ENCODE measurements at places on chromosomes 5 and 9.

DNA sequence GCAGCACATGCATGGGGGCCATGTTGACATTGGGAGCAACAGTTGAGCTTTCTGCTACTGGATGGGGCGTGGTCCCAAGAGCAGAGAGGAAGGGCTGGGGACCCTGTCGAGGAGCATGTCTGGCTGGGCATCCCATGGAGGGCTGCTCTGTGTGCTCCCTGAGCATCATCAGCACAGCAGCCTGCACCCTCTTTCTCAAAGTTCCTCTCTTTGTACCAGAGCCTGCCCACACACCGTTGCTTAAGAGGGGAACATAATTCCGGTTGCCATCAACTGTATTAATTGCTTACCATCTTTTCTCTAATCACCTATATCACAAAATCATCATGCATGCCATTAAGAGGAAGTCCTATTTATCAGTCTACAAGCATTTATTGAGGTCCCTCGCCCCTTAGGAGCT, 55.2 kb upstream of the DIRAS2 start:
- no peak for DNase-seq

DNA sequence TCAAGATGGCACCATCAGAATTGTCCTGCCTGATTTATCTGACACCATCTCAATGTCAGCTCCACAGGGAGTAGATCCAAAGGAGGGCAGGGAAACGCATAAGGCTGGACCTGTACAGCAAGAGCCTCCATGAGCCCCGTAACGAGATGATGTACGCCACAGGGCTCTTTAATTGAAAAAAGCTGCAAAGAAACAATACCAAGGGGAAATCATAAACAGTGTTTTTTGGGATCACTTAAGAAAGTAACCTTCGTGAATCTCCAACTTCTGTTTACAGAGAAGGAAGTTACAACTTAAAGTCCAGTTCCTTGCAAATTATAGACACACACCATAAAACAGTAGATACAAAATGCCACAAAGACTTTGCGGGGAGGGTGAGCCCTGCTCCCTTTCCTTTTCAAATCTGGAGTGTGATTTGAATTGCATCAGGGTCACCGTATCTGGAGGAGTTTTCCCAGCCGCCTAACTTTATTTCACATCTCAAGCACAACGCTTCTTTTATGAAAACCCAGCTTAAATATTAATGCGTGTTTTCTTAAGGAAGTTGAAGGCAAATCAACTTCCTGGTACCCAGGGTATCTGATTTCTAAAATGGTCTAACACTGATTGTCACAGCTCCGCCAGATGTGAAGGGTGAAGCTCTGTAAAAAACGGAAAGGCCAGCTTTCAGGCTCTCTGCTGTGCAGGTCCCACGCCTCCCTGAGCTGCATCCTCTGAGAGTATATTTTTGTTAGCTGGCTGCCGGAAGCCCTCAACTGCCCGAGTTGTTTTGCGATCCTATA, 88.9 kb downstream of the EBF1 start:
- no peak for DNase-seq

DNA sequence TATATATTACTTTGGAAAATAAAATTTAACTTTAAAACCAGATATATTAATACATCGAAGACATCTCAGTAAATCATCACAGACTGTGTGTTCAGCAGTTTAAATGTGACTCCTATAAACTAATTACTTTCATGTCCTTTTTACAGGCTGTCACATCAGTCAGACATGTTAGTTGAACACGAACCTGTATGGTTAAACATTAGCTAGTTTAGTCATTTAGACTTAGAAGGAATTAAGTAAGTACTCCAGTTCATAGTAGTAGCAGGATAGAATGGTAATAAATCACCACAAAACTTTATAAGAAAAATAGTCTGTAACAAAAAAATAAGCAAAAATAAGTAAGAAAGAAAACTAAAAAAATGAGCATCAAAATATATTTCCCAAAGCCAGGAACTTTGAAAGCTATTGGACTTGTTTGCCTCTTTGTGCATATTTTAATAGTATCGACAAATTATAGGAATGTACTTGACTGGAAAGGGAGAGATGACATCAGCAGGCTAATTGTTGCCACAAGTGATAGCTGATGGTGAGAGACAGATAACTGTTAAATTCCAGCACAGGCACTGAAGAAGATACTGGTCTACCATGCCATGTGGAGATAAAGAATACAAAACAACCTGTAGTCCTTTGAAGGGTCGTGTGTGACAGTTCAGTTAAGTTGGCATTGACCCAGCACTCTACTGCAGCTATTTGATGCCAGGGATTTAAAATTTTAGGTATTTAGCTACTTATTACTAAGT, 83.9 kb downstream of the RIC1 start:
- no peak for DNase-seq

GRCh38 chr5:179221196-179221876, 123.9 kb downstream of the ADAMTS2 start:
- DNase-seq = no peak

DNA sequence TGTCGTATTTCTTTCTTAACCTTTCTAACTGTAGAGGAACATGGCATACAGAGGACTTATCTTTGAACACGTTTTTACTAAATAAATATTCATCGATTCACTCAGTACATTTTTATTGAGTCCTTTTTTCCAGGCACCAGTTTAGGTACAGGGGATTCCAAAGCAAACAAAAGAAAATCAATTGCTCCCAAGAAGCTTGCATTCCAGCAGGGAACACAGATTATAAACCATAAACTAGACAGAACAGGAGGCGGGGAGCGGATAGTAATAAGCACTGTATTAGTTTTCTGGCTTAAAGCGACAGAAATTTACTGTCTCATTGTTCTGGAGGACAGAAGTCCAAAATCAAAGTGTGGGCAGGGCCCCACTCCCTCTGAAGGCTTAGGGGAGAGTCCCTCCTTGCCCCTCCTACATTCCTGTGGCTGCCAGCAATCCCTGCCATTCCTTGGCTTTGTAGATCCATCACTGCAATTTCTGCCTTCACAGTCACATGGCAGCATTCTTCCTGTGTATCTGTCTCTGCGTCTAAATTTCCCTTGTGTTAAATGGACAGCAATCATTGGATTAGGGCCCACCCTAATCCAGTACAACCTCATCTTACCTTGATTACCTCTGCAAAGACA, 115.5 kb downstream of the COL23A1 start:
- no peak for DNase-seq

- no peak for DNase-seq
These were observed 28.7 kb downstream of the DNAJC21 start for GRCh38 chr5:34957857-34958690.

- no peak for DNase-seq
These were observed 23.9 kb downstream of the GTF3C4 start for GRCh38 chr9:132694144-132694543.

GRCh38 chr5:139969318-139969717, 73.8 kb downstream of the NRG2 start:
- DNase-seq = no peak

DNA sequence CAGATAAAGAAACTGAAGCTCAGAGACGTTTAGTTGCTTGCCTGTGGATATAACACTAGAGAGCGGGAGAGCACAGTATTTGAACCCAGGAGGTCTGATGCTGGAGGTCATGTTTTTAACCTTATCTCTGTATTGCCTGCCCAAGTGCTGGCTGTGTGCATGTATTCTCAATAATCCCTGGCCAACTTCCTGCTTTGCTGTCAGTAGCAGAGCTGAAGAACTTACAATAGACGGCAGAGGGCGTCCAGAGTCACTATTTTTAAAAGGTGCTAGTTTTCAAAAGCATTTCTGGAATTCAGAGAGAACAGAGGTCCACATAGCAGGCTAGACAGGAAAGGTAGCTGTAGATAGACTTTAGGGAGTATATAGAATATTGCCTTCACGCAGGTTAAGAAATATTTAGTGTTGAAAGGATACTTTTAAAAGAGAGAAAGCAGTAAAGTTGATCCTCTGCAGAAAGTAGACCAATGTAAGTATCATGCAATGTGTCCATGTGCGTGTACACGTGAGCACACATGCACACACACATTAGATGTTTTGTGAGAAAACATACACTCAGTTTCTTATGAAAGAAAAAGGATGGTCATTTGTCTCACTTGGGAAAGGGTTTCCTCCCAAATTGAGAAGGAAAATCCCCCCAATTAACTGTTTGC, 46.3 kb downstream of the PTCD2 start:
- peak; percentile 69 for DNase-seq

GRCh38 chr5:132674671-132675506, 1.1 kb downstream of the IL4 start:
- DNase-seq = peak; percentile 83

DNA sequence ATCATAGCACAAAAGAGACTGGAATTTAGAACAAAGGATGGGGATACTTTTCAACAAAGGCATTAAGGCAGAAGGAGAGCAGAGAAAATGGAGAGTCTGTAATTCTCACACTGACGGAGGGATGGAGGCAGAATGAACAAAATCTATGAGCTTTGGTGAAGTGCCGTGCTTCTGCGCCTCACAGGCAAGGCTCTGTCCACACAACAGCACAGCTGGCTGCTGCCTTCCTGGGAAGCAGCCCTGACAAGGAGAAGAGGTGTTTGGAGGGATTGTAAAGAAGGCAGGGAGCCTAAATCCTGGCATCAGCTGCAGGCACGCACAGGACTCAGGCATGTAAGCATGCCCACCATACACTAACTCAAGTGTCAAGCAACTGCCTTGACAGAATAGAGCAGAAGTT, 485.2 kb upstream of the KIF2A start:
- no peak for DNase-seq

GRCh38 chr5:115475788-115476187, 68.8 kb downstream of the FEM1C start:
- DNase-seq = no peak

DNA sequence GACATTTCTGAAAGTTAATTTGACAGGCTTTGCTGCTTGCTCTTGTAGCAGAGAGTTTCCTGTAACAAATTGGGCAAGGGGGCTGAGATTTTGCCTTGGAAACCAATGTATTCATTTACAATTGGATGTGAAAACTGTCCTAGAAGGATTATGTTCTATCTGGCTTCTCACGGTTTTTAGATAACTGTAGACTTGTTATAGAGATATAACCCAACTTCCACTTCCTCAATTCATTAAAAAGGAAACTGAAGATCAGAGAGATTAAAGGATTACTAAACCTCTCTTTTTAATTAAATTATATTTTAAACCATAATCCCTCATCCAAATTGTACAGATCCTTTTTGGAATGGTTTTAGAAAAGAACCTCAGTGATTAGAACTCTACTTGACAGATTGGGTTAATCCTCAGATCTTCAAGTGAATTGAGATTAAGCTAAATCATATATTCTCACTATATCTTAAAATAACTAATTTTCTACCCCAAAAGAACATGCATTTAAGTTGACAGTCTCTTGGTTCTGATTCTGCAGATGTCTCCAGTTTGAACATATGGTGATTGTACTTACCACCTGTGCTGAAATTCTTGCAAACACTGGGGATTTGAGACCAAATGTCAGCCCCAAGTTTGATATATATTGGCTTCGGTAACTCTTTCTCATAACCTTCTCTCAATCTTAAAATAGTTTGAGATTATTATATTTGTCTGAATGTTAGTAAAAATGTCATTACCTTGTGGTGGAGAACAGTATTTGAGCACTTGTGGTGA, 130.1 kb upstream of the C9orf72 start:
- no peak for DNase-seq

GRCh38 chr5:91118354-91118753, 264.8 kb downstream of the ARRDC3 start:
- DNase-seq = no peak

DNA sequence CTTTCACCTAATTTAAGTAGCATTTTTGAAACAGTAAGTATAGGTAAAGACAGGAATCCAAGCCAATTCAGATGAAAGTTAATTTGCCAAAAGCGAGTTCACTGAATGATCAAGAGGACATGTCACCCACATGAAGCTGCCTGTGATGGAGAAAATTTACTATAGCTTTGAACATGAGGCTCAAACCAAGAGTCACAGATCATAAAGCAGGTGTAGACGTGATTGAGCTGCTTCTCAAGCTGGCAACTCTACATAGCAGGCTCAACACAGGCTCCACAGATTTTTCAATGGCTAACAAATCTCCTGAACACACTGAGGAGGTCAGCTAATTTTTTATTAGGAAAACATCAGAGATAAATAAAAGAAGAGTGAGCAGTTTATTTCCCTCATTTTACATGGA, 173.7 kb downstream of the FAM114A2 start:
- no peak for DNase-seq

GRCh38 chr9:14881006-14881405, 29.2 kb downstream of the FREM1 start:
- no peak for DNase-seq

DNA sequence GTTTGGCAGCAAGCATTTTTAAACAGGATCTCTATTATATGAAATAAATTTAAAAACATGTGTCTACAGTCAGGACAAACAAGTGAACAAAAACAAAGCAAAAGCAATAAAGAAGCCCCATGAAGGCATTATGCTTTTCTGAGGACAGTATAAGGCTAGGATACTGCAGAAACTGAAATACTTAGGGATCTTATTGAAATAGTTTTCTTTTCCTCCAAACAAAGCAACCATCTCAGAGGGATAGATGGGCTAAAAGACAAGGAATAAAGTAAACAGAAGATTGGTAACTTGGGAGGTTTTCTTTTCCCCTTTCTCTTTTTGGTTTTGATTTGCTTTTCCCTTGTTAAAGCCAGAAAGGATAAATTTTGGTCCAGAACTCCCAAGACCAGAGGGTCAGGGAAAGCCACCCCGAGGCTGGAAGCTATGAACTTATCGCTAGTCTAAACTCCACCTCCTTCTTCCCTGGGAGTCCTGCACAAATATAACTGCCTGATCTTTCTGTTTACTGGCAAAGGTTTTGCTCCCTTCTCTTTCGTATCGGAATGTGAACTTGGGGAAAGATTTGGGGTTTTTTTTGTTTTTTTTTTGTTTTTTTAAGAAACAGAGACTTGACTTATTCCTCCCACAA, 164.0 kb downstream of the GHR start:
- no peak for DNase-seq

DNA sequence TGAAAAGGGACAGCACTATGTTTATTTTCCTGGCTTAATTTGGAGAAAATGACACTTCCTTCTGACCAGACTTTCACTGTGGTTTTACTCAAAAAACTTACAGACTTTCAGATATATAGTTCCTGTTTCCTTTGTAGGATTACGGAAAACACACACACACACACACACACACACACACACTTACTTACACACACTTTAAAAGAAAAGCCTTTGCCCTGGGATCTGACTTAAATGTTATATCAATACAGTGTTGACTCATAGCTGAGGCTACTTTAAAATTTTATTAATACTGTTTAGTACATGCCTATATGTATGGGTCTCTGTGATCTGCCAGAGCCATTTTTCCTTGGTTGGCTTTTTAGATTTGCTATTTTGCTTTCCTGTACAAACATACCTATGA, 758.3 kb downstream of the DNAH5 start:
- DNase-seq = no peak

GRCh38 chr5:40073927-40074326, 605.8 kb upstream of the PTGER4 start:
- no peak for DNase-seq
